ENCODE measurements at places on chromosomes 11 and 22.

DNA sequence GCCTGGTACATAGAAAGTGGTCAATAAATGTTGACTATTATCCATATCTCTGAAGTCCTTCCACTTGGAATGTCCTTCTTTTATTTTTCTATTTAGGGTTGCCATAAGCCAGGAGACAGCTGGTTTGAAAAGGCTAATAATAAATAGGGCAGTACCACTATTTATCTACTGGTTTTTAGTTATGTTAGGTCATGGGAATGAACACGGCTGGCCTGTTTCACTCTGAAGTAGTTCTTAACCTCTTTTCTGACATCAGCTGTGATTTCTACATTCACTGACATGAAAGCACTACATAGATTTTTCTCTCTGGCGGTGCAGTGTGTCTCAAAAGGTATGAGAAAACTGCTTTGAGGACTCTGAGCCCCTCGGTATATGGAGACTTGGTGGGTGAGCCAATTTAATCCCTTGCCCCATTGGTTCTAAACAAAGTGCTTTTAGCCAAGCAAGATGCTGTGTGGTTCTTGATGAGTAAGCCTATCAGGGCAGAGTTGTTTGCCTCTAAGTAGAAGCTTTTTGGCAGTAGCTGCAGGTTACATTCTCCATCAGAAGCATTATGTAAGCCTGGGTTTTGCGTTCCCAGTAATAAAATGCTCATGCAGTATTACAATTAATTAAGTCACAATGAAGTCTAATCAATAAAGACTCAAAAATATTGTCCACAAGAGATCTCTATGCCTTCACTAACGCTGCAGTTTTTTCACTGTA lies 48.7 kb upstream of the APOA1 start:
- DNase-seq = peak; percentile 60

- peak; percentile 30 for DNase-seq
Observed at GRCh38 chr11:130513132-130513531, 64.7 kb downstream of the ADAMTS15 start.

DNA sequence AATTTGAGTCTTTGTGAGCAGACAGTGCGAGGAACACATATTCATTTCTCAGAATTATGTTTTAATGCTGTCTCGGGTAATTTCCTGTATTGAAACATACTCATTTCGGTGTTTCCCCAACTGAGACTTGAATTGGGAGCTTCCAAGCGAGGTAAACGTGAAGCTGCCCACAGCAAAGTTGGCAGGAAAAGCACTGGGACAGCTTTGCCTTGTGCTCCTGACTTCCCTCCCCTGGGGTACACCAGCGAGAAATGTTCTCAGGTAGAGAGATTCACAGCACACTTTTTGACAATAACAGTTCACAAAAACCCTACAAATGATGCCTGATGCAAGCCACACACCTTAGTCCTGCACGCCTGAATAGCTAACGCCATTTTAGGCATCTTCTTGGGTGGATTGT lies 3.1 kb downstream of the HTR3B start:
- no peak for DNase-seq

DNA sequence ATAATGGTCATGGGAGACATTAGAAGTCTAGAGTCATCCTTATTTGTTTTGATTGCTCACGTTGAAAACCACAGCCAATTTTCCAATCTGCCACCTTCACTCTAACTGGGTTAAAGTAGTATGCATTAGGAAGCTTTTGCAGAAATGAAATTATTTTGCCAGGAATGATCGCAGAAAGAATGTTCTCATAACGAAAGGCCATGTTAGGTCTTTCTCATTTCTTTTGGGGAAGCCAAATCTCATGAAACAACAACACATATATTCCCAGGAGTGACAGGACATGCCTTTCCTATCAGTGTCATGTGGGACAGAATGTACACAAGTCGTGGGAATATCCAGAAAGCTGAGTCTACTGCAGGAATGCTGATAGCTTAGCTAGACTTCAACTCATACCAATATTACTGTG lies 386.3 kb downstream of the AASDHPPT start:
- no peak for DNase-seq

- peak; percentile 75 for DNase-seq
Observed at GRCh38 chr11:58513747-58514367, 6.0 kb upstream of the OR5B21 start.

DNA sequence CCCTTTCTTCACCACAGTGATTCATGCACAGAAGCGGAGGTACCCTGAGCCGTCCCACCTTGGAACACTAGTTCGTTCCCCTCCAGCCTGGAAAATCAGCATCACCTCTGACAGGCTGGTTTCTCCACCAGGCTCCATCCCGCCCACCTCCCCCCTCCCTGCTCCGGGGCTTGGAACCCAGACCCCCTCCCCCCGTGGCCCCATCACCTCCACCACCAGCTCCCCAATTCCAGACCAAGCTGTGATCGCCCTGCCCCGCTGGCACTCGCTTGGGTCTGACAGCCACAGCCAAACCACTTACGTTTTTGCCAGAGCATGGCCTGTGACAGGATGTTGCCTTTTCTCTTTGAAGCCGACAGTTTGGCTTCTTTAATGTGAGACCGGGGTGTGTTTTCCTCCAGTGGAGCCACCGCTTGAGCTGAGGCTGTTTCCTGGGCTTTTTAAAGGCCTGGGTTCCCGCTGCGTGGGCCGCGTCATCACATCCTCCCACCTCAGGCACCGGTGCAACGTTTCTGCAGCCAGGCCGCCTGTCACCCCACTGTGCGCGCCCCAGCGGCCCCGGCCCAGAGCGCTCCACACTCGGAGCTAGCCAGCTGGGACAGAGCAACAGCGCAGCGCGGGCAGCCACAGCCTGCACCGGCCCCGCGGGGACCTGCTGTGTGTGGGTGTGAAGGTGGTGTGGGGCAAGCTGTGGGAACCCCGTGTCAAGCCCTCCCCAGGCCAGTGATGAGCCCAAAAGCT lies at the start of gene POU2AF1:
Gene POU2AF1 (minus strand): TSS at position 415 of the 741 bp plus-strand sequence. CDS start 98 bp downstream, at position 317.
- peak; percentile 72 for DNase-seq

DNA sequence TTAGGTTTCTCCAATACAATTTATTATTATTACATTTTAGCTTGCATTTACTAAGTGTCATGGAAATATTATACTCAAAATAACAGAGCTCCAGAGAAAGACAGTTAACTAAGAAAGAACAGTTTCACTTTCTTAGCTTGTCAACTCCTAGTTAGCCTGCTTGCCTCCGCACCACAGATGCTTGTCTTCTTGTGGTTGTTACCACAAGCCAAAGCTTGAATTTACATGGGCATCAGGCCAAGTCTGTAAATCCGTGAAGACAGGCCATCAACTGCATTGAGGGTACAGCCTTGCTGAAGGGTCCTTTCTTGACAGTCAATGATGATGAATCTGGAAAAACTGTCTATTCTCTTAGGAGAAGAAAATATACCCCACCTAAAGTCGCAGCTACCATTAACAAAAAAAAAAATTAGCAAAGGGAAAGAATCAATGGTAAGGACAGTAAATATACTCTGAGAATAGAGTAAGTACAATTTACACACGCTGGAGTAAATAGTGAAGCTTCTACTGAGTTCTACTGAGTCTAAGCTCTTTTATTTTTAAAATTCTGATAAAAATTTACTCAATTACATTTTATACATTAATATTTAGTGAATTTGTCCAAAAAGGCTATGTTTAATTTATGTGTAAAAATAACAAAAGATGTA lies 15.6 kb upstream of the DENND5A start:
- no peak for DNase-seq

GRCh38 chr22:35688913-35689675 lies 28.6 kb upstream of the APOL5 start:
- DNase-seq = no peak
